ENCODE measurements at places on chromosomes 2 and 18.

- DNase-seq = no peak
These were observed 273.9 kb upstream of the SESTD1 start for GRCh38 chr2:179538406-179539123.

GRCh38 chr2:166293984-166294383 lies 81.8 kb downstream of the SCN9A start:
- DNase-seq = no peak

GRCh38 chr2:96642564-96643360 lies at the start of gene FER1L5:
FER1L5 (plus strand) TSS chr2:96642764; CDS start chr2:96642837, 73 bp downstream.
- no peak for DNase-seq

GRCh38 chr2:78992451-78992806 lies 33.1 kb upstream of the REG3G start:
- no peak for DNase-seq

DNA sequence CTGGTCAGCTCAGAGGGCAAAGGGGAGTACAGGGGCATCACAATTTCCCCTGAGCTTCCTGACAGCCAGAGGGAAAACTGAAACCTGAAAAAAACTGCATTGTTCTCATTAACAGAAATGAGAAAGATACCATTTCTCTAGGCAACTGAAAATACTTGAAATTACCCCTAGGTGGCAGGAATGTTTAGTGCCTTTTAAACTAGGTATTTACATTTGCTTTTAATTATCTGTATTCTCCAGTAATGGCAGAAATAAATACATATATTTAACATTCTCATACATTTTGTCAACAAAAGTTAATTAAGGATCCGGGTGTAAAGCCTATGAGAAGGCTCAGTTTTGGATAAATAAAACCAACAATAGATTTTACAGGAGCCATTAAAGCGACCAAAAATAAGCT lies 34.5 kb downstream of the RPL31 start:
- DNase-seq = no peak

- DNase-seq = no peak
These were observed 24.2 kb downstream of the ICOS start for GRCh38 chr2:203960811-203961210.

DNA sequence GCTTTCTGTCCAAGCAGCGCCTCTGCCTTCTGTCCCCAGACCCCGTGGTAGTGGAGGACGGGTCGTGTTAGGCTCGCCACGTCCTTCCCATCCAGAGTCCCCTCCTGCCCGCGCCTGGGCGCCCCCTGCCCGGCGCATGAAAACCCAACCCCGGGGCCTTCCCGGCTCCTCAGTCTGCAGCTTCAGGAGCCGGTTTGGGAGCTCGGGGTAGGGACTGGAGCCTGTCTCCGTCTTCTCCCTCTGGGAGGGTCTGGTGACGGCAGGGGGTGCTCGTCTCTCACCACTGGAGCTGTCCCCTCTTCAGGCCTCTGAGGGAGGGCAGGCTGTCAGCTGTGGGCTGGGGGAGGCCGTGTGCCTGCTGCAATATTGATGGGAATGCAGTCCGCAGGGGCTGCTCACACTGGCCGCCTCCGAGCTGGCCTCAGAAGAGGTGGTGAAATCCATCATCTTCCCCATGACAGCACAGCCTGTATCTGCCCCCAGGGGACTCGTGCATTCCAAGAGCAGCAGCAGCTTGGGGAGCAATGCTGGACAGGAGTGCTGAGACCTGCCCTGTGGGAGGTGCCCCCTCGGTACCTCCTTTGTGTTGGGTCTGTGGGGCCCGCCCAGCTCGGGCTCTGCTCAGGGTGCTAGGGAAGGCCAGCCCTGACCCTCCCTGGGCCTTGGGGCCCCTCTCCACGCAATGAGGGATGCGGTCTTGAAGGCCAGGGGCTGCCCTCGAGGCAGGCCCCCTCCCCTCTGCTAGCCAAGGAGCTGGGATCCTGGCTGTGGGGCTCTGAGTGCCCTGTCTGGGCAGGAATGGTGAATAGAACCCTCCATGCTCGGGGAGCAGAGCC lies 17.8 kb upstream of the KLHL30 start:
- DNase-seq = no peak
